ENCODE measurements at places on chromosomes 1 and 21. TPM values are rescaled to one million over a fixed set of nuclear protein-coding genes. Genes with fewer than 3 reads are reported as not detected.

GRCh38 chr1:55535724-55536544 is 320.8 kb upstream of the USP24 start:
- no peak overlapping the region for H3K27ac ChIP-seq
- DNase-seq: no peak
- H3K36me3 ChIP-seq: no peaks in the 10 kb centered on the region
- no peak overlapping the region for H3K4me3 ChIP-seq

GRCh38 chr1:197143276-197143675 is 3.2 kb downstream of the ASPM start:
- H3K27ac ChIP-seq: no peak overlapping the region
- H3K4me3 ChIP-seq: no peak overlapping the region

The FCGR3B gene
- not detected for total RNA-seq

DNA sequence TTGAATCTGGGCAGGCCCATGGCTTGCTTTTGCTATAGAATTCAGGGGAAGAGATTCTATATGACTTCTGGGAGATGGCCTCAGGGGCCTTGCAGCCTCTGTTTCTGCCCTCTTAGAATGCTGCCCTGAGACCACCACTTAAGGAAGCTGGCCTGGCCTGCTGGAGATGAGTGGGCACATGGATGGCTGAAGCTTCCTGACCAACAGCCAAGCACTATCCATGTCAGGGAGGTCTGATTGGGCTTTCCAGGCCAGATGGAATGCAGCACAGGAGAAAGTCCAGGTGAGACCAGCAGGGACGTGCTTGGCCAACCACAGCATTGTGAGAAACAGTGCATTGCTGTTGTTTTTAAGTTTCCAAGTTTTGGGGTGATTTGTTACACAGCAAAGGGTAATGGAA is 308.1 kb downstream of the PTPRU start:
- no peaks in the 10 kb centered on the region for H3K27me3 ChIP-seq
- no peak overlapping the region for H3K4me3 ChIP-seq
- H3K4me1 ChIP-seq: no peaks in the 10 kb centered on the region
- H3K36me3 ChIP-seq: no peaks in the 10 kb centered on the region
- H3K27ac ChIP-seq: no peak overlapping the region
- no peak for DNase-seq

DNA sequence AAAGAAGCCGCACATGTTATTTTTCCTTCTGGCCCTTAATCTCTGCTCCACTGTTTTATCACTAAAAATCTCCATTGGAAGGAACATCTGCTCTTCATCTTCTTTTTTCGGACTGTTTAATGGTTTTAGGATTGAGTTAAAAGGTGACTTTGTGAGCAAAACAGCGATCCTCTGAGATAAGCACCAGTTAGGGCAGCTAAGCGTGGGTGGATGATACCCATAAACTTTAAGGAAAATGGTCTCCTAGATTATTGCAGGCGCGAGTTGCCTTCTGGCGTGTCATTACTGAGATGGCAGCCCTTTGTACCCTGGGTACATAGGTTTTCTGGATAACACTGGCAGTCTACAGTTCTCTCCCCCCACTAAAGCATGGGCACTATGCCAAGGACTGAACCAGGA is 44.0 kb upstream of the HMGB4 start:
- H3K27me3 ChIP-seq: peaks cover 58% of the 10 kb centered on the region
- no peak overlapping the region for H3K4me3 ChIP-seq
- no peaks in the 10 kb centered on the region for H3K4me1 ChIP-seq
- no peak for DNase-seq
- no peaks in the 10 kb centered on the region for H3K36me3 ChIP-seq

All from HCT116 (cell line).